ENCODE measurements at places on chromosomes 13 and 19.

DNA sequence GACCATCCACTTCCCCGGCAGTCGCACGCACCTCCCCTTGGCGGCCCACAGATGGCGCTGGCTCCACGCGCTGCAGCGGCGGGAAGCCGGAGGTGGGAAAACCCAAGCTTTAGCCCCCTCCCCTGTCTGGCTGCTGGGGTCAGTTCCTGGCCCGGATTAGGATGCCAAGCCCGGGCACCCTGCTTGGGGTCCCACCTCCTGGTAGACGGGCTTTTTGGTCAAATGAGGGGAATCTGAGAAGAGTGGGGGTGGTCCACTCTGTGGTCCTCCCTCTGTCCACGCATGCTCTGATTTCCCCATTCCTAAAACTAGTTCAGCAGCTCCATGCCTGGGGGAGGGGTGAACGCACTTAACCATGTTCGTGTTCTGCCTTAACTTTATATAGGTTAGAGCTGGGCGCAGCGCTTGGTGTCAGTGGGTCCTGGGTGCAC lies 8.1 kb upstream of the ADGRE2 start:
- no peak for DNase-seq

GRCh38 chr19:4996701-4997100 lies 27.8 kb downstream of the KDM4B start:
- DNase-seq: no peak

DNA sequence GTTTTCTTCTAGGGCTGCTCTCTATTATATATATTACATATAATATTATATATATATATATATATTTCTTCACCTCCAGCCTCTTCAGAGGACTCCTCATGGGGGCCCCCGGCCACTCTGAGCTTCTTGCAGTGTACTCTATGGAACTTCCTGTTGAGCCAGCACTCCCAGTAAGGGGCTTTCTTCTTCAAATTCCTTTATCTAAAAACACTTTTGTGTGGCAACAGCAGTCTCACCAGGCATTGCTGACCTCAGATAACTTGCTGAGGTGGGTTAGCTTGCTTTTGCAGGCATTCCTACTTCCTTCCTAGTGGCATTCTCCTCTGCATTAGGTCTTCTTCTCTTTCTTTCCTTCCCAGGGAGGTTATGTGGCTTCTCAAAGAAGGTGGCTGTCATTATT lies 381.5 kb downstream of the MYO16 start:
- DNase-seq: no peak

GRCh38 chr19:51511353-51511752 lies 9.8 kb upstream of the SIGLEC12 start:
- no peak for DNase-seq

DNA sequence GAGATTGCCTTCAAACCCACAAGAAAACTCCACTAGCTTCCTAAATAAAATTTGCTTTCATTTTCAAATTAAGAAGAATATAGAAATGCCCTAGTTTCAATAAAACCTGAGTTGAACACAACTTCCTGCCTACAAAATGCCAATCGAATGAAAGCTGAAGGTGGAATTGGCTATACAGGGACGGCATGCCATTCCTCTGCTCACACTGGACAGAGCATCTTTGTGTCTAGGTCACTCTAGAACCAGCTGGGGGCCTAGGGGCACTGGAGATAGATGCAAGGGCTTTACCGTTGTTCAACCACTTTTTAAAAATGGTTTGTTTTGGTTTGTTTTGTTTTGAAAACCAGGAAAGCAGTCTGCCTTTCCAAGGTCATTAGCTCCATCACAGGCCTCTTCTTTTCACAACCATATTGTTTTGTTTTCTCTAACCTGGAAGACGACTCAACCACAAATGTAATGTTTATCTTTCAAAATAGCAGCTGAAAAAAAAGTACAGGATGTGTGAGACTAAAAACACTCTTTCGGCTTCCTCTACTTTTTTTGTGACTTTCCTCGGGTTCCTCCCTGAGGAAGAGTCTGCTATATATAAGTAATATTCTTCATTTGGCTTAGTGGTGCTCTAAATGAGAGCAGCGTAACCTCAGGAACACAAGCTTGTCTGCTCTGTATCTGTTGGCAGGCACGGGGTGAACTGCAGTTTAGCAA lies 11.9 kb upstream of the ITM2B start:
- peak; percentile 43 for DNase-seq

- no peak for DNase-seq
These were observed 100.4 kb downstream of the GPR12 start for GRCh38 chr13:26660185-26660584.

DNA sequence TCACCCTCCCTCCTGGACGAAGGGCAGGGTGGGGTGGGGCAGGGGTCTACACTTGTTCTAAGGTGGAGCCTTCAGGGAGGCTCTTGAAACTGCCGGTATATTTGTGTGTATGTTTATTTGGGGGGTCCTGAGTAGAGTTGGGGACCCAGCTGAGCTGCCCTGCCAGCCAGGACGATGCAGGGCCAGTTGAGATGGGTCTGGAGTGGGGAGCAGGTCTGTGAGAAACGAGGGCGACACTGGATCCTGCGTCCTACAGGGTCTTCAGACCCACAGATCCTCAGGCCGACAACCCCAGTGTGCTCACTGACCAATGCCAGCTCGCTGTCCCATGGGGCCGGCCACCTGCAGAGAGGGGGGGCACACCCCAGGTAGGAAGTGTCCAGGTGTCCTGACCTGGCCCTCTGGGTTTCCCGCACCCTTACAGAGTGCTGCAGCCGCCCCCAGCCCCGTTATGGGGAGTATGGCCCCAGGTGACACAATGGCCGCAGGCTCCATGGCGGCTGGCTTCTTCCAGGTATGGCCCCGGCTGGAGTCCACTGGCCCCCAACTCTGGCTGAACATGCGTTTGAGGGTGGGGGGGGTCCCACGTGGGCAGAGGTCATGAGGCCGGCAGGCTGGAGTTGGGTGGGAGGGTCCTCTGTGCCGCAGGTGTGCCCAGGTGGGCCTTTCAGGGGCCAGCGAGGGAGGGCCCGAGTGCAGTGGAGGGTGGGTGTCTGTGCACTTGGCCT lies 7.4 kb downstream of the ISYNA1 start:
- DNase-seq: no peak

- no peak for DNase-seq
These were observed 231.4 kb downstream of the OXGR1 start for GRCh38 chr13:96762876-96763275.

DNA sequence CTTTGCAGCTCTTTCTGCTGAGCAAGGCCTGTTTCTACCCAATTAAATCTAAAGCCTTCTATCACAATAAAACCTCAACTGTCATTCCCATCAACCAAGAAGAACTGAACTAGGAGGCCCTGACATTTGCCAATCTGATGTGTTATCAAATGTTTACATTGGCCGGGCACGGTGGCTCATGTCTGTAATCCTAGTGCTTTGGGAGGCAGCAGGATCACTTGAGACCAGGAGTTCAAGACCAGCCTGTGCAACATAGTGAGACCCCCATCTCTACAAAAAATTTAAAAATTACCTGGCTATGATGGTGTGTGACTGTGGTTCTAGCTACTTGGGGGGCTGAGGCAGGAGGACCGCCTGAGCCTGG lies 2.8 kb upstream of the FBXO17 start:
- DNase-seq: no peak

- DNase-seq: no peak
These were observed 9.2 kb upstream of the CLC start for GRCh38 chr19:39746836-39747529.

DNA sequence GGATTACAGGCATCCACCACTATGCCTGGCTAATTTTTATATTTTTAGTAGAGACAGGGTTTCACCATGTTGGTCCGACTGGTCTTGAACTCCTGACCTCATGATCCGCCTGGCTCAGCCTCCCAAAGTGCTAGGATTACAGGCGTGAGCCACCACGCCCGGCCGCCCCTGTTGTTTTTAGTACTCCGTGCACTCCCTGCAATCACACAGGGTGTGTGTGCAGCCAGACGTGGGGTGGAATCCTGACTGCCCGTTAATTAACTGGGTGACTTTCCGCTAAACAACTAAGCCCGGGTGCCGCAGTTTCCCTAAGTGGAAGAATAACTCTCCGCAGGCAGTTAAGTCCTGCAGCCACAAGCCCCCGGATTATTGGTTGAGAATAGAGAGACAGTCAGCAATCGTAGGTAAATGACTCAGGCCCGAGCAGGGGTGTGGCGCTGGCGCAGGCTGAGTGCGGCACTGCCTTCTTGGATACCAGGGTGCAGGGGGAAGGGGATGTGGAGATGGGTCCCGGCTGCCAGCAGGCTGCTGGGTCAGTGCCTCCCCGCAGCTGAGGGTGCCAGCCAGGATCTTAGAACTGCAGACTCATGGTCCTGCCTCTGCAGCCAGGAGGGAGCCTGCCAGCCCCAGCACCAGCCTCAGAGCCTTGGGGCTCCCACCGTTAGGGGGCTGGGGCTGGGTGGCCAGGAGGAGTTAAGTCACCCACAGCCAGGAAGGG lies 6.1 kb upstream of the FXYD3 start:
- DNase-seq: no peak

DNA sequence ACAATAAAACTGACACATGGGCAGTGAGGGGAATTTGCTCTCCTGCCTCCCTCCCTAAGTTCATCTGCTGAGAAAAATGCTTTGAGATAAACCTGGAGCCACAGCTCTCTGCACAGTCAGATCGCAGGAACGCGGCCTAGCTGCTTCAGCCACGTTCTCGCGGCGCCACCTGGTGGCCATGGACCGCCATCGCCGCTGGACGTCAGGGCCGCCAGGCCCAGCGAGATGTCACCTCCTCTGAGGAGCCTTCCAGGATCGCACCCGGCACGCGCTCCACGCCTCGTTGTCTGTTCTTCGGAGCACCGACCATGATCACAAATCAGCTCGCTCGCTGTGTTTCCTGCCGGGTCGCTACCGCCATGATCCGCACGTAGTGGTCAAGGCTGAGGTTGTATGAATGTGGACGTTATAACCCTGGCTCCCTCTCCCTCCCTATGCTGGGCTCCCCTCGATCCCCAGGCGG lies 20.6 kb upstream of the USP29 start:
- DNase-seq: peak; percentile 26

GRCh38 chr19:2164020-2164998 lies 576 bp downstream of the DOT1L start:
- no peak for DNase-seq

- DNase-seq: no peak
These were observed 149.3 kb downstream of the VWA8 start for GRCh38 chr13:41811588-41812021.

GRCh38 chr13:29884671-29885430 lies 34.4 kb upstream of the UBL3 start:
- no peak for DNase-seq

DNA sequence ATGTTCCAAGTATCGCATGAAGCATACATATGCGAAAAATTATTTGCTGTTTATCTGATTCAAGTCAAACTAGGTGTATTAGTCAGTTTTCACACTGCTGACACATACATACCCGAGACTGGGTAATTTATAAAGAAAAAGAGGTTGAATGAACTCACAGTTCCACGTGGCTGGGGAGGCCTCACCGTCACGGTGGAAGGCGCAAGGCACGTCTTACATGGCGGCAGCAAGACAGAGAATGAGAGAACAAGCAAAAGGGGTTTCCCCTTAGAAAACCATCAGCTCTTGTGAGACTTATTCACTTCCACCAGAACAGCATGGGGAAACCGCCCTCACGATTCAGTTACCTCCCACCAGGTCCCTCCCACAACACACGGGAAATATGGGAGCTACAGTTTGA lies 13.0 kb upstream of the PROZ start:
- DNase-seq: no peak

DNA sequence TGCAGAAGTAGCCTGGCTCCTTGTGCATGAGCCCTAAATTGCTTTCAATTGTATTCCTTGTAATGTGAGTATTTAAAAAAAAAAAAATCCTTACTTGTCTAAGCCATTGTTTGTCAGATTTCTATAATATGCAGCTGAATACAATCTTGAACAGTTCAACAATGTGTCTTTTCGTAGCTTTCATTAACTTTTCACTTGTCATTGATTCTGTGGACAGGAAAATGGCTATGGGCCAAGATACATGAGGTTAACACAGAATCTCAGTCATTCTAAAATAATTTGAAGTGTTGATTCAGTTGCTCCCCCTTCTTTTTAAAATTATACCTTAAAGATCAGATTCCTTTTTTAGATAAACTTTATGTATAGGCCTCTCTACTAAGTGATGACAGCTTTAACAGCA lies 395.8 kb upstream of the KLF12 start:
- no peak for DNase-seq

DNA sequence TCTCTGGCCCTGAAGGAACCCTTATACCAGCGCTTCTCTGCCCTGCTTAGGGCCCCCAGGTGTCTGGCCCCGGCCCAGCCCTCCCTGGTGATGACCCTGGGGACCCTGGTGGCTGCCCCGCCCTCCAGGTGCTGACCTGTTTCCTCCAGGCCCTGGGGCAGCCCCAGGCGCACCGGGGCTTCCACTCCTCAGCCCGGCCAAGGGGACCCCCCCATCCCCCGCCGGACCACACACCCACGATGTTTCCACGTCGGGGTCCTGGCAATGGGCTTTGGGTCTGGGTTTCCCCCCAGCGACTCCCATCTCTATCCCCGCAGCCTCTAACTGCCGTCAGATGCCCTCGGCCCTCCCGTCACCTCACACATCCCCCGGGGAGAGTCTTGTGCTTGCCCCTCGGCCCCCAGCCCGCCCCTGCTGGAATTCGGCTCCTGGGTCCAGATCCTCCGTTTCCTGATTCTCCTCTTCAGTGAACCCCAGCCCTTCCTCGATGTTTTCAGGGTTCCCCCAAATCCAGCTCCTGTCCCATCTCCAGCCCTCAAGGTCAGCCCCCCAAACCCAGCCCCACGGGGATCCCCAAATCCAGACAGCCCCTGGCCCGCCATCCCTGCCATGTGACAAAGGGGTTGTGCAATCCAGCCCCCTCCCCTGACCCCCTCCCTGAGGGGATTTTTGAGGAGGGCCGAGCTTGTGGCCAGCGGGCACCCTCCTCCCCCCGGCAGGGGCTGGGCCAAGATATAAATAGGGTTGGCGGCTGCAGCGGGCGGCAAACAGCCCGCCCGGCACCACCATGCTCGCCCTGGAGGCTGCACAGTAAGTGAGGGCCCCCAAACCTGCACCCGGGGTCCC lies at the start of gene SPIB:
Gene SPIB (plus strand): TSS at position 763 of the 846 bp plus-strand sequence. CDS start 25 bp downstream, at position 788.
- DNase-seq: no peak

DNA sequence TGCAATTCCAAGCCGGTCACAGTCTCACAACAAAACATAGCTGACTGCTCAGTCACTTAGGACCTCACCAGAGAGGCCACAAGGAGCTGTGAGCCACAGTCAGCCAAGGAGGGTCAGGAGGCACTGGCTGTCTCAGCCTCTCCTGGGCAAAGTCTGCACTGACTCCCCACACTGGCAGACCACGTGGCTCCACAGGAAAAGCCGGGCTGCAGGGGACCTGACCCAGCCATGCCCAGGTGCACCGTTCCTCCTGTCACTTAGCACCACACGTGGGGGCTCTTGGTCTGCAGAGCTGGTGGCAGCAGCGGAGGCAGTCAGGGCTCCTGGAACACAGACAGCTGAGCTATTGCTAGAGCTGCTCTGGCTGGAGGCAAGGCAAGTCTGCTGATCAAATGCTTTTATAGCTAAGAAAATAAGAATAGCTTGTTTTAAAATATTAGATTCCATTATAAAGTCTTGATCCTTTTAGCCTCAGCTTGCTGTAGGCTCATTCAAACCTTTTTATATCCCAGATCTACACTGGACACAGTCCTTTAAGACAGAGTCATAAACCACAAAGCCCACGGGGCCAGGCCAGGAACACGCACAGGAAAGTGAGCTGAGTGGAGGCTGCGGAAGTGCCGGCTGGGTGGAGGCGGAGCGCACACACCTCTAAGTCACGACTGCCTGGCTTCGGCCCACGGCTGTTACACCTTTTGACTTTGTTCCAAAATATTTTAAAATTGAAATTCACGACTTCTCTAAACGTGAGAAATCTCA lies 744.1 kb downstream of the UQCRFS1 start:
- DNase-seq: no peak

GRCh38 chr13:65378943-65379519 lies 1851.1 kb downstream of the PCDH9 start:
- no peak for DNase-seq

Data from CD4-positive, alpha-beta memory T cell (primary cell).